CD4-positive, alpha-beta T cell treated with Interleukin-15 for 1 hour (primary cell): ENCODE measurements at places on chromosomes 6 and 20.

- no peak for DNase-seq
Observed at GRCh38 chr6:68633972-68634725, 933 bp upstream of the ADGRB3 start.

DNA sequence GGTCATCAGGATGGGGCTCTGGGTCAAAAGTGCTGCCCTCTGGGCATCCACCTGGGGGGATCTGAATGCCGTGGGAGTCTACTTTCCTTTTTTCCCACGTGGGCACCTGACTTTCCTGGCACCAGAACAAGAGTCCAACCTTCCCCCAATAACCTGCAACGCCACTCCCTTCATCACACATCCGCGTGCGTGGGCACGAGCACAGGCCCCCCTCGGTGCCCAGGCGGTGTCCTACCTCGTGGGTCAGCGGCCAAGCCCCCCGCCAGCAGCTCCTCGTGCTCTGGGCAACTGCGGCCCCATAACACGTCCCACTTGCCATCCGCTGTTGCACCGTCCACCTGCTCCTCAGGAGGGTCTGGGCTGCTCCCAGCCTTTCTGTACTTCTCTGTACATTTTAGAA is 87.0 kb downstream of the YTHDF1 start:
- DNase-seq, result no peak

DNA sequence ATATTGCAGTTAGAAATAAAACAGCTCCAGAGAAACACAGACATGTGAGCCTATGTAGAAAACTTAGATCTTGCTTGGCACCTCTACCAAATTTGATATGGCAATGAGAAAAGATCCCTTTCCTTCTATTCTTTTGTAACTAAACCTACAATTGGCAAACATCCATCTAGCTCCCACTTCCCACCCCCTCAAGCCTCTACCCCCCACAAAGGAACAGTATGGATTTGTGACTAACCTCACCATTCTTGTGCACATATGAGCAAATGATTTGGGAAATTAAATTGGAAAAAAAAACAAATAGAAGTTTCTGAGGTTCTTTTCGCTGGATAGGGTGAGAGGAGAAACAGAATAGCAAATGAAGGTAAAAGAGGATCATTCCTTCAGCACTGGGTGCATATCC is 85.8 kb upstream of the TIAM2 start:
- DNase-seq, result no peak

GRCh38 chr6:125444006-125444923 is 142.5 kb upstream of the HDDC2 start:
- no peak for DNase-seq

GRCh38 chr6:31776485-31776988 is 591 bp downstream of the VWA7 start:
- no peak for DNase-seq

GRCh38 chr6:157148391-157149323 is 174.7 kb downstream of the TMEM242 start:
- no peak for DNase-seq

DNA sequence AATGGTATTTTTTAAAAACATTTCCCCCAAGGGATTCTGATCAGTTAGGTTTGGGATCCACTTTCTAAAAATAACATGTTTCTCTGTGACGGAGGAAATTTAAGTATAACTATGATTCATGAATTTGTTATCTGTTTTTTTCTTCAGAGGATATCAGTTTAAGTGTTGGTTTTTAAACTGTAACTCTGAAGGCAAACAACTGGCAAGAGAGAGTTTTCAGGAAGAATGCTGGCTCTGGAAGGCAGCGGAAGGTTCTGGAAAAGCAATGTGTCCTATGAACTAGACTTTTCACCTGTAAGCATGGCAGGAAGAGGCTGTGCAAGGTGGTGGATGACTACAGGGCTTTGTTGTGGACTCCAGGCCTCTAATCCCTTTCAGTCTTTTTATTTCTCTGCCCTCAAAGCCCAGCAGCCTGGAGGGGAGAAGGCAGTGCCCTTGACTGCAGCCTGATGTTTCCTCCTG is 153.1 kb downstream of the GMPR start:
- no peak for DNase-seq

GRCh38 chr6:139256087-139256486 is 35.7 kb downstream of the TXLNB start:
- no peak for DNase-seq

- DNase-seq, result no peak
Observed at GRCh38 chr6:156694679-156695078, 82.5 kb upstream of the ARID1B start.

- DNase-seq, result peak; percentile 31
Observed at GRCh38 chr6:15658181-15658744, 4.6 kb downstream of the DTNBP1 start.

GRCh38 chr20:16647875-16648597 is 74.8 kb upstream of the KIF16B start:
- no peak for DNase-seq

DNA sequence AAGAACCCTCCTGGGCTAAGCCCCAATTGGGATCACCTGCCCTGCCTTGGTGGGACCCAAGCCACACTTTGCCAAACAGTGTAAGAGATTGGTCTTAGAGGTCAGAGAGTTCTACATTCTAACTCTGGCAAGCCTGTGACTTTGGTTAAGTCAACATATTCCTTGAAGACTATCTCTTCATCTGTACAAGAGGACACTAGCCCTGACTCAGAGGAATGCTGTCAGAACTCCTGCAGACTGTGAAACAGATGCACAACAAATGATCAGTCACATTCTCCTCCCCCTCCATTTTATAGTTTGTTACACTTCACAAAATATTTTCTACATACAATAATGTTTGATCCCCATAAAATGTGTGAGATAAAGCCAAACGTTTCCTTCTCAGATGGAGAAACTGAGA is 91.7 kb upstream of the EPB41L1 start:
- no peak for DNase-seq

GRCh38 chr20:47317127-47317895 is 39.2 kb downstream of the ZMYND8 start:
- peak; percentile 61 for DNase-seq
